Fibroblast of mammary gland (primary cell): ENCODE measurements at places on chromosomes 6 and 20.
A peak's percentile ranks its signal among the peaks of the same experiment; 100 is the strongest.

DNA sequence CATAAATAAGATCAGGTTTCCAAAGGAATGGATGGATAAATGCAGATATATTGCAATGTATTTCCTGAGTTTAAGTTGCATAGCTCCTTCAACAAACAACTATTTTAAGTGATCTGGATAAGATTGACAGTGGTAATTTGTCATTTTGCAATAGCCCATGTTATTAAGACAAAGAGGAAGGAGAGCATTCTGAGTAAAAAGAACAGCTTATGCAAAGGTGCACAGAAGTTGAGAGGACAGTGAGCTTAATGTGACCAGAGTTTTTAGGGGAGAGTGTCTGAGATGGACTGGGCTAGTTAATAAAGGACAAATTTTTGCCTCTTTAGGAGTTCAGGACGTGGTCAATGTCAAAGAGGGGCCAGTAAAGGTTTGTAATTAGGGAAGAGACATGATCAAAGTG is 48.8 kb upstream of the FBXO30 start:
- DNase-seq = no peak

GRCh38 chr20:53914091-53914780 is 156.2 kb downstream of the BCAS1 start:
- DNase-seq = no peak

GRCh38 chr6:169805242-169805838 is 53.9 kb downstream of the ERMARD start:
- DNase-seq = no peak

GRCh38 chr6:39901116-39901655 is 33.1 kb downstream of the MOCS1 start:
- no peak for DNase-seq

- no peak for DNase-seq
Observed at GRCh38 chr20:36656733-36657132, 10.7 kb upstream of the SLA2 start.

GRCh38 chr20:48224533-48225050 is 439.3 kb upstream of the SULF2 start:
- no peak for DNase-seq

DNA sequence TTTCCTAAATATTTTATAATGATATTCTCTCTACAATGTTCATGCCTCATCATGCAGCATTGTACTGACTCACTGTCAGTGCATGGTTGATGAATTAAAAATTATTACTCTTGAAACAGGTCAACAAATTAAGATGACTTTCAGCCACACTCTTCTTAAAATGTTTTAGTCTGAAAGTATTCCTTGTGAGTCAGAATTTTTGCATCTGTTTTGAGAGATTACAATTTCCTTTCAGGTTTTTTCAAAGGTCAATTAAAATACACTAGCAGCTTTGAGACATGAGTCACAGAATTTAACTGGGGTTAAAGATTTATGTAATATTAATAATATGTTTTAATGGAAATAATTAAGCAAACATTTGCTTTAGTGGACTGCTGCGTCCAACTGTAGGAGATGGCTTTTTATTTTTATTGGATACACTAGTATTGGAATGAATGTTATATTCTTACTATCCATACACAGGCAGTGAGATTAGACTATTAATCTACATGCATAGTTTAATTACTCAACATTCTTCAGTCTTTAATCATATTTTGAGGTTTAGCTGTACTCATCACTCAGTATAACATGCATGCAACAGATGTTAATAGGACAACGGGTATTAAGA is 9.7 kb downstream of the COL12A1 start:
- DNase-seq = peak; percentile 85

DNA sequence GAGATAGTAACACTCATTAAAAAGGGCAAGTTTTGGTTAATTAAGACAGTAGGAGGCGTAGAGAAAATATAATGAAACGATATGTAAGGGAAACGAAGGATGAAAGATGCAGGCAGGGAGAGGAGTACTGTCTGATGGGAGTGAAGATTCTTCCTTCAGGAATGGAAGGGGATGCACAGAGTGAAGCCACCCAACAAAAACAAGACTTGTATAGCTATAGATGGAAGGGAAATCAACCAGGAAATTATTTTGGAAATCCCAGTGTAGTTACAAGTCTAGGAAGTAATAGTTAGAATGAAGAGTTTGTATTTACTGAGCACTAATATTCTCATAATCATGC is 19.7 kb upstream of the HLA-DRB1 start:
- DNase-seq = no peak

GRCh38 chr6:22954749-22955385 is 385.5 kb downstream of the HDGFL1 start:
- DNase-seq = peak; percentile 6

GRCh38 chr6:133645966-133646740 is 242.8 kb upstream of the TCF21 start:
- DNase-seq = peak; percentile 75

DNA sequence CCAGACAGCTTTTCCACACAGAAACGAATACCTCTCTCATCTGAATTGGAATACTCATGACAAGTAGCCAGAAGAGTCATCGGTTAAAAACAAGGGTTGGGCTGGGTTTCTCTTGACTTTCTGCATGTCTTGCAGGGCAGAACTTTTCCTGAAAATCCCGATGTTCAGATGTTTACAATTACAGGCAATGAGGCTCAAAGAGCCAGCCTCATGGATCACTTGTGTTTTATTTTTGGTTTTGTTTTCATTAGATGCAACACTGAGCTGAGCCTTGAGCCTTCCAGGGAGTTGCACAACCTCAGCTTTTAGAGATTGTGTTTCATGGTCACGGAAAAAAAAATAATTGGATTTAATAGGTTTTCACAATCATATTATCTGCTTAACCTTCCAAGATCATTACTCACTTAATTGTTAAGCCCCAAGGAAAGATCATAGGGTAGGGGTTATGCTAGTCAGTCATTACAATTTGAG is 288.1 kb upstream of the PRDM1 start:
- peak; percentile 96 for DNase-seq

DNA sequence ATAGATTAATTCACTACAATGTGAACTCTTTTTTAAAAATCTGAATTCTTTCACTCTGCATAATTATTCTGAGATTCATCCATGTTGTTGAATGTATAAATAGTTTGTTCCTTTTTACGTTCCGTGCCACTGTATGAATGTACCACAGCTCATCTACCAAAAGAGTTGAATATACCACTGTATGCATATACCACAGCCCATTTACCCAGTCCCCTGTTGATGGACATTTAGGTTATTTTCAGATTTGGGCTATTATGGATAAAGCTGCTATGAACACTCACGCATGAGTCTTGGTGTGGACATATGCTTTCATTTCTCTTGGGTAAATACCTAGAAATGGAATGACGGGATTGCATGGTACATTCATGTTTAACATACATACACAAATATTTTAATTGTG is 28.2 kb downstream of the PNPLA1 start:
- no peak for DNase-seq

DNA sequence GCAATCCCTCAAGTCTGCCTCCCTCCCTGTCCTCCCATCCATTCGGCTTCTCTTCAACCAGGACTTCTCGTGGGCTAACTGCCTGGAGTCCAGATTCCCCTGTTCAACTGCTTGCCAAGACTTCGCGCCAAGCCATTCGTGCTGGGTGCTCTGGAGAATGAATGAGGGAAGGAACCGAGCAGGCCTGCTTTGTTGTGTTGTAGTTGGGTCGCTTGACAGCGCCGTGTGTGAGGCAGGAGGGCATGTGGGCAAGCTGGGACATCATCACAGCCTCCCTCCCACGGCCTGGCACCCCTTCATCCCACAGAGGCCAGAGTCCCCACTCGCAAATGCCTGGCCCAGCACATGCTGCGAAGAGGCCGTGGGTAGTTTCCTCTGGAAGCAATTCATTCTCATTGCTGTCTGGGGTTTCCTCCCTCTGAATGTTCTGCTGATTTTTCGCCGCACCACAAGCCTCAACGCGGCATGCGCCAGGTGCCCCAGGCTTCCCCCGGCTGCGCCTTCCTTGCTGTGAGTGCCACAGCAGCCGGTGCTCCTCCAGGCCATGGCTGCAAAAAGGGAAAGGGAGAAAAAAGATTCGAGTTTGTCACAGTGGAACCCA is 336.0 kb downstream of the QKI start:
- no peak for DNase-seq

DNA sequence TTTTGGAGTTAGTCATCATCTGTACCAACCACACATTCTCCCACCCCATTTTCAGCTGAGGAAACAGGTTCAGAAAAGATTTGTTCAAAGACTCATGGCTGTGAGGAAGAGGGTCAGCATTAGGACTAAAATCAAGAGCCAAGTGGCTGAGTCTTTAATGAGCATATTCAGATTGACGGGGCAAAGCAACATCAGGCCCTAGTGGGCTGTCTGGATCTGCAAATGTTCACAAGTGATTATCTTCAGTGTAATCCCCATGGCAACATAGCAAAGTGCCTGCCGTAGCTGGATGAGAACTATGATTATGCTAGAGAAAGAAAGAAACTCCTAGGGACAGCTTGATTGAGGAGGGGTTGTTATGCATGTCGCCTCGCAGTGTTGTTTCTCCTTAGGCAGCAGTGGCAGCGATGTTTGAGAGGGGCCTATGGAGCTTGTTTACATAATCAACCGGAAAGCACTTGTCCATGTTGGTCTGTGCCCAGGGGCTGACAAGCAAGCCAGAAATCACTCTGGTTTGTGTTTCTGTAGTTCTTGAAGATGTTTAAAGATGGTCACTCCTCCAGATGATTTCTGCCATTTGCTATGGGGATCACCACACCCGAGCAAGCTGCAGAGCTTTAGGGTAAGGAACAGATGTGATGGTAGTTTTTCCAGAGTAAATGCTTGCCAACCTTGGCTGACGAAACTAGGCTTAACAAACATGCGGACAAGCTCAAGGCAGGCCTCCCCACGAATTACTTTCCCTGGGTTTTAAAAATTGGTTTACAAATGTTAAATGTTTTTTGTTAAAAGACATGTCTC is 124.3 kb upstream of the MLIP start:
- peak; percentile 78 for DNase-seq

- peak; percentile 52 for DNase-seq
Observed at GRCh38 chr20:51036827-51037531, 14.1 kb upstream of the KCNG1 start.

GRCh38 chr6:33699131-33699530 is 12.4 kb downstream of the UQCC2 start:
- DNase-seq = no peak

GRCh38 chr20:38697306-38697705 is 27.0 kb upstream of the SLC32A1 start:
- no peak for DNase-seq

- peak; percentile 57 for DNase-seq
Observed at GRCh38 chr6:45801471-45802289, 214.0 kb downstream of the CLIC5 start.

DNA sequence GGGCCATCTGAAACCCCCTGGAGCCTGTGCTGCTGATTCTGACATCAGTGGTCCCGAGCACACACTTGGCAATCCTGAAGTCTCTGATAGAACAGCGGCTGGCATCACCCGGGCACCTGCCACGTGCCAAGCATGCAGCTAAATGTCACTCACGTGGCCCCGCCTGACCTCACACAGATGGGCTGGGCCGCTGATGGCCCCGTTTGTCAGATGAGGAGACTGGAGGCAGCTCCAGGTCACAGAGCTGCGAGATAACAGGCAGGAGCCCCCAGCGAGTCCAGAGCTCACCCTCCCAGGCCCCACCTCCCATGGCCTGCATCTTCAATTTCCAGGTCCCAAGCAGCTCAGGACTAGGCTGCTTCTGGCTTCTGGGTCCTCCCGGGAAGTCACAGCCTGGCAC is 67.2 kb downstream of the YTHDF1 start:
- no peak for DNase-seq

DNA sequence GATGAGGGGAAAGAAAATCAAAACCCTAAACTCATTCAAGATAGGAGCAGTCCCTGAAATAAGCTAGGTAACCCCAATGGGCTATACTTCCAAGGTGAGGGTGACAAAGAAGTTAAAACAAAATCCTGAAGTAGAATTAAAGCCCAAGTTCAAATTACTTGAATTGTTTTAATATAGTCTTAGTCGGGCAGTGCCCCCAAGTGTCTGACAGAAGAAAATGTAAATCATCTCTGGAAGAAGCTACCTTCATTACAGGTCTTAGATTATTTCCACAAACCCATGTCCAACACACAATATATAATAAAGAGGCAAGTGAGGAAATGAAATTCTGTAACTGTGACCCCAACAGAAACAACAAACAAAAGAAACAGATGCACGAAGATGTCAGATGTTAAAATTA is 36.8 kb upstream of the L3MBTL3 start:
- peak; percentile 29 for DNase-seq

DNA sequence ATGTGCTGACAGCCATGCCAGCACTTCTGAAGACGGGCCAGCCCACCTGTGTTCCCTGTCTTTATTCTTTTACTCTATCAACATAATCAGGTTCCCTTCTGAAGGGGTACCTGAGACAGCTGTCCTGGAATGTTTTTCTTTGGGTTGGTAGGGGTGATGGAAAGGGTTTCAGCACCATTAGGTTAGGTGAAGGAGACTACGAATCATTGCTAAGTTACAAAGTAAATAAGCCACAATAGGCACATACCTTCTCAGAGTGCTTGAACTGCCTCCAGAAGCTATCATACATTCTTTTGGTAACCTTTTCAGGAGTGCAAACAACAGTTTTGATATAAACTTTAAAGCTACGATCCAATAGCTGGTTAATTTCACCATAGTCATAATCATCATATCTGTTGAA is 106.3 kb downstream of the SESN1 start:
- DNase-seq = no peak

GRCh38 chr20:62740286-62741141 is 31.9 kb downstream of the NTSR1 start:
- peak; percentile 94 for DNase-seq

GRCh38 chr6:35363293-35363750 is 21.0 kb downstream of the PPARD start:
- DNase-seq = peak; percentile 82

DNA sequence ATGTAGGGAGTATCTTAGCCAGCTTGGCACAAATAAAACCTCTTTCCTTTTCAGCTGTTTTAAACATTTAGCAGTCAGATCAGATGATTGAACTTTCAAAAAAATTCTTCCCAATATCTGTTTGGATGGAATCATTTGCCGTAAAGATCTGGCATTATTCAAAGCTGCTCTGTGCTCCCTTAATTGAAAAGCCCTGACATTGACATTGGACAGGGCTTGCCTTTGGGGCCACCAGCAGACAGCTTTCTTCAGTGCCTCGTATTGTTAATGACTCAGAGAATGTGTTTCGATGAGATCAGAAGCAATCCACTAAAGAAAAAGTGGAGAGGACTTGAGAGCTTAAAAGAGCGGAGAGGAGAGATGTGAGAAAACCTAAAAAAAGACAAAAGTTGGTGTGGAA is 343.5 kb downstream of the NRN1 start:
- no peak for DNase-seq

GRCh38 chr6:167710363-167710920 is 116.3 kb upstream of the AFDN start:
- DNase-seq = no peak
